ENCODE measurements at places on chromosomes 4 and X.

DNA sequence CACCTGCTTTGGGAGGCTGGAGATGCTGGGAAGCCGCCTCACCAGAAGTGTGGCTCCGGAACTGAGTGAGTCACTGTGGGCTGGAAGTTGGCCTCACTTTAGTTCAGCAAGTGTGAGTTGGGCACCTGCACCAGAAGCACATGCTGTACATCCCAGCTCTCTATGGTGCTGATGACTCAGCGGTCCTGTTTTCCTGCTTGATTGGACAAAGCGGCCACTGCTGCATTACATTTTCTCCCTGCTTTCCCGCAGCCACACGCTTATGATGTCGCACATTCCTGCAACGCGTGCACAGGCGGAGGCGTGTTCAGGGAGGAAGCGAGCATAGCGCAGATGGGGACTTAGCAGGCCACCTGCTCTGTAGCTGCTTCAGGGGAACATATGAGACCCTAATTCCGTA is 26.7 kb upstream of the CLDN34 start:
- peak; percentile 78 for DNase-seq

GRCh38 chrX:154025230-154025629 is 5.5 kb upstream of the IRAK1 start:
- no peak for DNase-seq

- DNase-seq = no peak
Measured at GRCh38 chr4:187940299-187940698, 55.3 kb upstream of the ZFP42 start.

- no peak for DNase-seq
Measured at GRCh38 chr4:5798462-5798861, 87.5 kb downstream of the EVC start.

GRCh38 chrX:52118262-52118661 is 49.3 kb upstream of the MAGED4B start:
- DNase-seq = no peak

GRCh38 chr4:88938138-88938537 is 118.8 kb downstream of the FAM13A start:
- peak; percentile 72 for DNase-seq

- DNase-seq = no peak
Measured at GRCh38 chr4:187576751-187577150, 418.8 kb upstream of the ZFP42 start.

DNA sequence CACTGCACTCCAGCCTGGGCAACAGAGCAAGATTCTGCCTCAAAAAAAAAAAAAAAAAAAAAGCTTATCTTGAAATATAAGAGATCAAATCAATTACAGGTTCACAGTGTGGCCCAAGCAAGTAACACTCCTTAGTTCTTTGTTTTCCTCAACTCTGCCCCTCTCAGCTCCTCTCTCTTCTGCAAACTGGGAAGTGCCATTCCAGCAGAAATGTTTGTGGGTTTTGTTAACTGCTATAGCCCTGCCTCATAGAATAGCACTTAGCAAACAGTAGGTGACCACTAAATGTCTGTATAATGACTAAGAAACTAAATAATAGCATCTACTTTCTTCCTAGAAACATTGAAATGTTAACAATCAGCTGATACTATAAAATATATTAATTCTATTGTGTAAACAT is 160.0 kb upstream of the NAP1L5 start:
- DNase-seq = no peak

DNA sequence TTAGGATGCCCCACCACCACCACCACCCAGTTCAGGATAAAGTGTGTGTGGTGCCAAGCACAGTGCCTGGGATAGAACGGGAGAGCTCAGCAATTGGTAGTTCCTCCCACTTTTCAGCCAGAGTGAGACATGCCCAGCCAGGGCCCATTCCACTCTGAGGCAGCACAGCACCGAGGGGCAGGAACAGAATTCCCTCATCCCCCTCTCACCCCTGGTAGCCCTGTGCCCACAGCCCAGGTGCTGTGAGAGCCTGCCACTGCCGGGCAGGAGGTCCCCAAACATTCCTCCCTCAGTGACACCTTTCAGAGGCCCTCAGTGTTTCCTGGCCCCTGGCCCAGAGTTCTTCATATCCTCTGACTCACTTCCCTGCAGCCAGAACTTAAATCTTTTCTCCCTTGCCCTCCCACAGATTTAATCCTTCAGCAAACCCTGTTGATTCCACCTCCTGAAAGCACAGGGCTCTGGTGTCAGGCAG is 8.1 kb downstream of the RIPPLY1 start:
- DNase-seq = peak; percentile 77

DNA sequence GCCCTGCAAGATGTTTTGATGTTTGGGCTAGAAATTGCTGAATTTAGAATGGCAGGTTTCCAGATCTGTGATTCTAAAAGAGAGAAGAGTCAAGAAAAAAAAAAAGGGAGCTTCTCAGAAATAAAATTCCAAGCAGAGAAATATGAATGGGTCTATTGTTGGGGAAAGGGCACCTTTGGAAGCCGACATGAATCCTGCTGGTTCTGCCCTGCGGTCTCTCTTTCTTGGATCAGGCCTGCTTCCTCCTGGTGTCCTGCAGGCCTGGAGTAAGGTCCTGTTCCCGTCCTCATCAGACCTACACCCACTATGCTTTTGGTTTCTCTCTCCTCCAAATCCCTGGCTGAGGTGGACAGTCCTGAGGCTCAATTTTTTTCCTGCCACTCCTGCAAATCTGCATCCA is 109.8 kb upstream of the TRIM2 start:
- no peak for DNase-seq

DNA sequence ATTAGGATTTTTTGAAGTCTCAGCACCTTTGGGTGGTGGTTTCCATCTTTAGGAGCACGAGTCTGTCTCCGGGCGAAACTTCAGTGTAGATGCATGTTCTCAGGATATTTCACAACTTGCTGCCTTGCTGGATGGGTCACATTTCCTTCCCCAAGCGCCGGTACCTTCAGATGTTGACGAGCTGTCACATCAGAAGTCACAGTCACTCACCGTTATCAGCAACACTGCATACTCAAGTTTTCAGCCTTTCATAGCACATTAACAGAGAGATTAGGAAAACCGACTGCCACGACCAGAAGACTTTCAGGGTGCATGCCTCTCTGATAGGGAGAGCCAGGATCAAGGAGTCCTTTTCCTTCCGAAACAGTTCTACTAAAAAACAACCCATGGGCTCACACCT is 77.8 kb downstream of the SHROOM2 start:
- no peak for DNase-seq

- DNase-seq = no peak
Measured at GRCh38 chr4:16270454-16271328, 44.4 kb upstream of the TAPT1 start.

- DNase-seq = no peak
Measured at GRCh38 chr4:35500812-35501211, 743.5 kb downstream of the ARAP2 start.

GRCh38 chr4:16079046-16079445 is 4.8 kb downstream of the PROM1 start:
- DNase-seq = no peak

GRCh38 chr4:109640644-109641043 is 62.6 kb downstream of the CASP6 start:
- no peak for DNase-seq

GRCh38 chrX:101462892-101463291 is 22.4 kb upstream of the ARMCX4 start:
- no peak for DNase-seq

DNA sequence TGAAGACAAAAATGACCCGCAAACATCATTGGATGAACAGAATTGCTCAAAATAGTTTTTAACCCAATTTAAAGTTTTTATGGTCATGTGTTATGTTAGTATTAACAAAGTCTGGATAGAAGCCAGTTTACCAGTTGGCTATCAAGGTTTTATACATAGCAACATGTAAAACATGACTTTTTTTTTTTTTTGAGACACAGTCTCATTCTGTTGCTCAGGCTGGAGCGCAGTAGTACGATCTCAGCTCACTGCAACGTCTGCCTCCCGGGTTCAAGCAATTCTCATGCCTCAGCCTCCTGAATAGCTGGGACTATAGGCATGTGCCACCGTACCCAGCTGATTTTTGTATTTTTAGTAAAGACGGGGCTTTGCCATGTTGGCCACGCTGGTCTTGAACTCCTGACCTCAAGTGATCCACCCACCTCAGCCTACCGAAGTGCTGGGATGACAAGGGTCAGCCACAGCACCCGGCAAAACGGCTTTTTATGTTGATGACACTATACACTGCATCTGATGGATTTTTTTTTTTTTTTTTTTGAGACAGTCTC is 3.4 kb downstream of the SAT1 start:
- DNase-seq = no peak

- DNase-seq = no peak
Measured at GRCh38 chr4:83370640-83370906, 35.9 kb upstream of the HPSE start.

GRCh38 chr4:69051576-69051943 is 44.7 kb upstream of the UGT2B7 start:
- no peak for DNase-seq

DNA sequence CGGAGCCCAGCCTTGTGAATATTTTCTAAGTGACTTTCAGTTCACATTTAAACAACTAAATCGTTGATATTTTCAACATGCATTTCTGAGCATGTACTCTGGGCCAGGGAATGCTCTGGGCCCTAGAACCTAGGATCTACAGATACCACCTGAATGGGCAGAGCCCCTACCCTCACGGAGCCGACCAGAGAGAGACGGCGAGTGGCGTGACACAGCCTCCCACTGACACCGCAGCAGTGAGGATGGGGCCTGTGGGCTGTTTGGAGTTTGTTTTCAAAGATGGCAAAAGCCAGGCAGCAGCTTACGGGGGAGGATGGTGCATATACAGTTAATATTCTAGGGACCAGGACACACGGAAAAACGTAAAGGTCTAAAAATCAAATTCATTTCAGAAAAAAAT is 17.7 kb downstream of the NELFA start:
- DNase-seq = no peak

GRCh38 chr4:27364509-27364908 is 503.9 kb downstream of the STIM2 start:
- no peak for DNase-seq

GRCh38 chr4:64960516-64960915 is 551.3 kb upstream of the TECRL start:
- DNase-seq = no peak

DNA sequence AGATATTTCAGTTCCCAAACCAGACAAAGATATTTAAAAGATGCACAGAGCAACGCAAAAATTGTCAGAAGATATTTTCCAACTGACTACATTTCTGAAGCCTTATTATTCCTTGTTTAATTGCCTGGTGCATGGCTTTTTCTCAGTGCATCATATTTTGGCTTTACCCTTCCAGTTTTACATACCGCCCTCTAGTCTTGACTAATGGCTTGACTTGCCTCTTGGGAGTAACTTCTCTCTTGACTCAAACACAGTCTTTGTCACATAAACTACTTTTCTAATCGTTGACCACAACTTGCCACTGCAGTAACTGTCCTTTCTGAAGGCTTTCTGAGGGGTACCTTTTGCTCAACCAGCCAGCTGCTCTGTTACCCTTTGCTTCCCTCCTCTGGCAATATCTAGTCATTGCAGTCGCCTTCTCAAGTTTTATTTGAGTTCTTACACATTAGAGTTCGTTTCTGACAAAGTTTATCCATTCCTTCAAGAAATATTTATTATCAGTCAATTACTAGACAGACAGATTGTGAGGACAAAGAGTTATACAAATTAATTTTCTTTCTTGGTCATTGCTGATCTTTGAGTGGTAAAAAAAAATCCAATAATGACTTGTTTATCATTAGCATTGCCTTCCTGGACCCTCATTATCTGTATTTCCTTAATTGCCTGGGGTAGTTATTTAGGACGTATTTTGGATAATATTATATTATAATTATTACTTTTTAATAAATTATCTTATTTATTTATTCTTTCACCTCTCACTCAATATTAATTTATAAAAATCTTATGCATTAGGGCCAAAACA is 506.9 kb upstream of the PCDH10 start:
- DNase-seq = no peak

- DNase-seq = no peak
Measured at GRCh38 chr4:139299536-139299935, 1.8 kb upstream of the NAA15 start.

GRCh38 chr4:13706716-13707115 is 79.2 kb upstream of the BOD1L1 start:
- no peak for DNase-seq

DNA sequence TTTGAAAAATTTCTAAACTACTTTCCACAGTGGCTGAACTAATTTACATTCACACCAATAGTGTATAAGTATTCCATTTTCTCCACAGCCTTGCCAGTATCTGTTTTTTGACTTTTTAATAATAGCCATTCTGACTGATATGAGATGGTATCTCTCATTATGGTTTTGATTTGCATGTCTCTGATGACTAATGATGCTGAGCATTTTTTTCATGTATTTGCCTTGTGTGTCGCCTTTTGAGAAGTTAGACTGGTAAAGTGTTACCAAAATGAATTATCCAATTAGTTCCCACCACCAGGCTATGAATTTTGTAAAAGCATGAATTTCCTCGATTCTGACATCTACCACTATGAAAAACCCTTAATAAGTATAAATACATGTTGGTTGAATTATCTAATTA is 242.2 kb upstream of the GK2 start:
- no peak for DNase-seq

DNA sequence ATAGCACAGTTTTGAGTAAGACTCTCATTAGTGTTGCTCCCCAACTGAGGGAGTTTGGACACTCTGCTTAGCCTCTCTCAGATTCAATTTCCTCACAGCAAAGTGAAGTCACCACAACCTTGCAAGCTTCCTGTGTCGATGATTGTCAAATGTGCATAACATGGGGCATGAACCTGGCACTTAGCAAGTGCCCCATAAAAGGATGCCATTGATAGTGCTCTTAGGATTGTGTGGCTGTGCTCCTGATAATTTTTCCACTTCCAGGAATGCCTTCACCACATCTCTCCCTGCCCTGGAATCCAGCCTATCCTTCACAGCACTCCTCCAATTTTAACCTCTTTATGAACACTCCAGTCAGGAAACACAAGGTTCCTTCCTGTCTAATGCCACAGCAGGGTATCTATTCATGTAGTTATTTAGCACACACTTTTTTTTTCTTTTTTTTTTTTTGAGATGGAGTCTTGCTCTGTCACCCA is 309.4 kb downstream of the PPP3CA start:
- peak; percentile 6 for DNase-seq

- no peak for DNase-seq
Measured at GRCh38 chr4:109962401-109962800, 49.7 kb downstream of the EGF start.

GRCh38 chr4:110224812-110225211 is 26.4 kb upstream of the ELOVL6 start:
- peak; percentile 69 for DNase-seq

- DNase-seq = no peak
Measured at GRCh38 chr4:11194431-11194830, 234.3 kb downstream of the HS3ST1 start.

GRCh38 chr4:168541266-168541953 is 44.6 kb downstream of the PALLD start:
- no peak for DNase-seq

DNA sequence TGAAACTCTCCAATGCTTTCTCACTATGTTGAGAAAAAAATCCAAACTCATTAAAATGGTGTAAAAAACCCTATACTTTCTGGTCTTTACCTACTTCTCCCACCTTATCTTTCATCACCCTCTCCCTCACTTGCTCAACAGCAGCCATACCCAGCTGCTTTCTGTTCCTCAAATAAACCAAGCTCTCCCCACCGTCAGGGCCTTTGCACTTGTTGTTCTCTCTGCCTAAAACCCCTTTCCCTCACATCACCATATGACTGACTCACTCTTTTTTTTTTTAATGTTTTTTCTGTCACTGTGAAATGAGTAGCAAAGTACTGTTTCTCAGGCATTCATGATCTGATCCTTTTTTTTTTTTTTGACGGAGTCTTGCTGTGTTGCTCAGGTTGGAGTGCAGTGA is 122.3 kb upstream of the TMEM164 start:
- no peak for DNase-seq
